Mesenchymal stem cell (in vitro differentiated cells and primary cell): ENCODE measurements at places on chromosomes 3 and 15.

GRCh38 chr3:164208048-164208447 is 870.2 kb downstream of the SI start:
- H3K27ac ChIP-seq: no peak overlapping the region
- H3K36me3 ChIP-seq: no peaks in the 10 kb centered on the region
- H3K4me3 ChIP-seq: no peak overlapping the region
- peaks cover 2% of the 10 kb centered on the region for H3K4me1 ChIP-seq
- H3K27me3 ChIP-seq: no peaks in the 10 kb centered on the region

GRCh38 chr3:146638718-146639117 is 33.6 kb upstream of the PLSCR5 start:
- H3K36me3 ChIP-seq: no peaks in the 10 kb centered on the region
- no peak overlapping the region for H3K27ac ChIP-seq

GRCh38 chr3:55158345-55158744 is 230.5 kb upstream of the LRTM1 start:
- peaks cover 14% of the 10 kb centered on the region for H3K4me1 ChIP-seq
- H3K36me3 ChIP-seq: no peaks in the 10 kb centered on the region
- peaks cover 15% of the 10 kb centered on the region for H3K27me3 ChIP-seq
- no peak overlapping the region for H3K4me3 ChIP-seq

DNA sequence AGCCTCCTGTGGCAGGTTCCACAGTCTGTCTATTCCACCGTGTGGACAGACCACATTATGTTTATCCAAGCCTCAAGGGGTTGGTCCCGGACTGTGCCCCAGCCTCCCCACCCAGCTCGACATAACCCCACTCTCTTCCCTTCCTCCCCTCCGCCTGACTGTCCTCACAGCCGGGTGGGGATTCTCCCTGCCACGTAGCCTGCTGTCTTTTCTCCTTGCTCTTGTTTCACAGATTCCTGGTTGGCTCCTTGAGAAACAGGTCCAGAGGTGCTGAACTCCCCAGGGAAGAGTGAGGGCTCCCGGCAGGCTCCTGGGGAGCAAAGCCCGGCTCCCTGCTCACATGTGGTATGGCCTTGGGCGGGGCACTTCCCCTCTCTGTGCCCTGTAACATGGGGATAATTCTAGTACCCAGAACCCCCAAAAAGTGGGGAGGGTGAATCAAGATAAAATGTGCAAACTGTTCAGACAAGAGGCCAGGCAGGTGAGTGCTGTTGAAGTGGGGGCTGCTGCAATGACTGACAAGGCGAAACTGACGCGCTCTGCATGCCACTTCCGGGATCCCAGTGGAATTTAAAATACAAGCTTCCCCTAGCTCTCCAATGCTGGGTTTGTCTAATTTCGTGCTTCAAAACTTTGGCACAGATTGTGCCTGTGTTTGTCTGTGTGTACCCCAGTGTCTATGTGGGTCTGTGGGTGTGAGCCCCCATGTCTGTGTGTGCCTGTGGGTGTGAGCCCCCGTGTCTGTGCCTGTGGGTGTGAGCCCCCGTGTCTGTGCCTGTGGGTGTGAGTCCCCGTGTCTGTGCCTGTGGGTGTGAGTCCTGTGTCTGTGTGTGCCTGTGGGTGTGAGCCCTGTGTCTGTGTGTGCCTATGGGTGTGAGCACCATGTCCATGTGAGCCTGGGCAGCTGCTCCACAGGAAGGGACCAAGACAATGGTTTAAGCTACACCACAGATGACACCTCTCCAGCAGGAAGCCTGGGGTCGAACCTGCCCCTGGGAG is 160.6 kb upstream of the IQSEC1 start:
- no peak overlapping the region for H3K4me3 ChIP-seq
- H3K4me1 ChIP-seq: no peaks in the 10 kb centered on the region
- no peak for DNase-seq
- H3K36me3 ChIP-seq: no peaks in the 10 kb centered on the region
- no peak overlapping the region for H3K27ac ChIP-seq
- H3K27me3 ChIP-seq: peaks cover 76% of the 10 kb centered on the region

- H3K27ac ChIP-seq: no peak overlapping the region
- H3K27me3 ChIP-seq: no peaks in the 10 kb centered on the region
- no peak overlapping the region for H3K4me3 ChIP-seq
- DNase-seq: no peak
Observed at GRCh38 chr3:64129581-64129980, 95.7 kb downstream of the PRICKLE2 start.

DNA sequence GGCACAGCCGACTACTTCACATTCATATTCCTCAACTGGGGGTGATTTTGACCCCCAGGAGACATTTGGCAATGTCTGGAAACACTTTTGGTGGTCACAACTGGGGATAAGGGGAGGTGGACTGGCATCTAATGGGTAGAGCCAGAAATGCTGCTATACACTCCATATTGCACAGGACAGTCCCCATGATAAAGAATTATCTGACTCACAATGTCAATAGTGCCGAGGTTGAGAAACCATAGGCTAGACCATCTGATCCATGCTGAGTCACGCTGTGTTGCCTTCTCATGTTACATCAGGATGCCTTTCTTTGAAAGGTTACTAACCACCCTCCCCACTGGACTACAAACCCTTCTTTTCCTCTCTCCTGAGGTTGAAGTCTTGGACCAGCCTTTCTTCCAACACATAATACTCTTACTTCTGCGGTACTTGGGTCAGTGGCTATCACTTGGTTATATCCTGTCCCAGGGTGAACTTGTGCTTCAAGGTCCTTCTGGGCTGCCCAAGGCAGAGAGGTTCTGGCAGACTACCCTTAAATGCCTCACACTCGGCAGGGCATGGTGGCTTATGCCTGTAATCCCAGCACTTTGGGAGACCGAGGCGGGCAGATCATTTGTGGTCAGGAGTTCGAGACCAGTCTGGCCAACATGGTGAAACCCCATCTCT is 68.8 kb downstream of the CTNNB1 start:
- peak; percentile 85 for DNase-seq
- H3K4me1 ChIP-seq: peaks cover 25% of the 10 kb centered on the region
- H3K4me3 ChIP-seq: no peak overlapping the region
- peak overlapping the region; percentile 41 for H3K27ac ChIP-seq
- H3K27me3 ChIP-seq: no peaks in the 10 kb centered on the region

GRCh38 chr3:50336452-50337174 is 4.0 kb downstream of the RASSF1 start:
- DNase-seq: no peak
- H3K4me1 ChIP-seq: peaks cover 37% of the 10 kb centered on the region
- peak overlapping the region; percentile 91 for H3K27ac ChIP-seq
- H3K4me3 ChIP-seq: peak overlapping the region; percentile 86
